HS-5 (cell line): ENCODE measurements at places on chromosomes 4 and X.
A peak's percentile ranks its signal among the peaks of the same experiment; 100 is the strongest.

DNA sequence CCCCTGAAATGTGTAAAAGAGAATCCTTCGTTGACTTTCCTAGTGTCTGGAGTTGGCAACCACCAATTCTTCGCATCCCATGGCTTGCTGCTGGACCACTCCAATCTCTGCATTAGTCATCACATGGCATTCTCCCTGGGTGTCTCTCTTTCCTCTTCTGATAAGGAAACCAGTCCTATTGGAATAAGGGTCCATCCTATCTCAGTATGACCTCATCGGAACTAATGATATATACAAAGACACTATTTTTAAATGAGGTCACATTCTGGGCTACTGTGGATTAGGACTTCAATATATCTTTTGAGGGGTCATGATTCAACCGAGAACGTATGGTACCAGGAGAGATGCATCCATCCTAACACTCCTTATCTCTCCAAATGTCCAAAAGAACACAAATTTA lies 259.1 kb upstream of the CPEB2 start:
- no peak for DNase-seq

DNA sequence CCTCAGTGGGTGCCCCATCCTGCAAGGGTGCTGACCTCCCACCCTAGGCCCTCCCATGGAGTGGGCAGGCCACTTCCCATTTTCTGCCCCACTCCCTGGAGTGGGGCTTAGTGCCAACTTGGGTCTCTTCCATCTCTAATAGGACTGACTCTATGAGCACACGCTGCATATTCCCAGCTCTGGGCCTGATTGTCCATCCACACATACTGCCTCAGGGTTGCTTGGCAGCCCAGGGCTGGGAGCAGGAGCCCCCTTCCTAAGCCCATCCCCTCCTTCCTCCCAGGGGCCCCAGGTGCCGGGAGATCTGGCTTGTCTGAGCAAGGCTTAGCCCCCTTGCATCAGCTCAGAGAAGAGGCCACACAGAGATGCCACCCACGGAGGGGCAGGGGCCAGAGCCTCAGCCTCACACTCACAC lies 55.1 kb downstream of the PJA1 start:
- DNase-seq = no peak

- DNase-seq = no peak
Measured at GRCh38 chr4:185742766-185743165, 69.2 kb downstream of the SORBS2 start.

DNA sequence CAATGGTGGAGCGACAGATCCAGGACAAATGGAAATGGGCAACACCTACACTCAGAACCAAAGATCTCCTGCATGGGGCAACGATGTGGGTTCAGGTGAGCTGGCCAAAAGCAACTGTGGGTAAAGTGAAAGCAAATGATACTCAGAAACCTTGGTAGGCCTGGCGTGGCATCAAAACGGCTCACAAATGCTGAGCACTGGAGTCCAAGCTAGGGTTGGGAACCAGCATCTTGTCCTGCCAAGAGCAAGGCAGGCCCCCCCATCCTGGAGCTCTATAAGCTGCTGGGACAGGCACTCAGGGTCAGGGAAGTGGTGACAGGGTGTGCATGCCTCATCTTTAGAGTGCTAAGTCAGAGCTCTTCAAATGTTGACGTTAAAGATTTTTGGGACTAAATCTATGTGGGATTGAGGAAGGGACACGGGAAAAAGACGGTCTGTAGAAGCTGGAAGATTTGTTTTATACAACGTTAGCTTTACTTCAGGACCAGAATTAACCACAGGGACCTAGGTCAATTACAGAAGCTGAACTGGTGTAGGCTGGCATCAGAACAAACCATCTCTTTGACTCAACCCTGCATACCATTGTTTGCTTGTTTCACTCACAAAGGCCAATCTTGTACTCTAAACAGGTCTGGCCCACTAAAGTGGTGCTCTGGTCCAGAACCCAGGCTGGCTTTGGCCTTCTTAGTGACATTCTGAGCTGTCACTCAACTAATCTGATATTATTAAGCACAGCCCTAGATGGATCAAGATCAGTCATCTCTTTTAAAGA lies 10.7 kb downstream of the ATP8A1 start:
- no peak for DNase-seq

DNA sequence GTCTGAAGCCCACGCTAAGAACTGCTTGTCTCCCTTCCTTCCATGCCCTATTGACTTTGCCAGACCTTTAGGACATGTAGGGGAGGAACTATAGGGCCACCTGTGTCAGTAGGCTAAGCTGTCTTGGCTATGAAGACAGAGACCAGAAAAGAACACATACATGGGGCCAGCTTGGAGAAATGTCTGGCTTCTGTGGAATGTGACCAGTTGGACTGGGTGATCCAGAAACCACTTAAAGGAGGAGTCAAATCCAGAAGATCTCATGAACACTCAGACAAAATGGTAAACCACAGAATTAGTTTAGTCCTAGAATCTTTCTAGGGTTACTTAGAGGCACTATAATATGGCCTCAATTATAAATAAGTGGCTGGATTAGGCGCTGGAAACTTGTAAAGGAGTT lies 42.0 kb downstream of the PHKA2 start:
- DNase-seq = no peak

DNA sequence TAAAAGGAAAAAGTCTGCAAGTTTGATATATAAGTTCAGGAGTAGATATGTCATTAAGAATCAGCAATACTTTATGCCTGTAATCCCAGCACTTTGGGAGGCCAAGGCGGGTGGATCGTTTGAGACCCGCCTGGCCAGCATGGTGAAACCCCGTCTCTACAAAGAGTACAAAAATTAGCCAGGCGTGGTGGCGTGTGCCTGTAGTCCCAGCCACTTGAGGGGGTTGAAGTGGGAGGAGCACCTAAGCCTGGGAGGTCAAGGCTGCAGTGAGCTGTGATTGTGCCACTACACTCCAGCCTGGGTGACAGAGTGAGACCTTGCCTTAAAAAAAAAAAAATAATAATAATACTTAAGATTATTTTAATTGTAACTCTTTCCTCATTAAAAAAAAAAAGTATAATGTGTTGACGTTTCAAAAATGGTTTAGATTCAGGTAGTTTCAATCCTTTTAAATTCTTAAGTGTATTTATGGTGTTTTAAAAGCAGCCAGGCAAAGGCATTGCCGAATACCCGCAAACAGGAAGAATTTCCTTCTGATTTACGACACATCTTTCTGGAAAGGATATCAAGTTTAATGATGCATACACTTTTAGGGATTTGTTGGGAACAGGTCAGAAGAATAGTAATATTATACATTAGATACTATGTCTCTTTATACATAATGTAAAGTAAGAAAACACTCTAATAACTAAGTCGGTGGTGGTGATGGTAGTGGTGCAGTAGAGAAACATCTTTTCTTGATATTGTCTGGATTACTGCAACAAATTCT lies 80.9 kb downstream of the KDM6A start:
- DNase-seq = no peak

GRCh38 chr4:47550899-47551548 lies 65.9 kb downstream of the ATP10D start:
- DNase-seq = no peak

DNA sequence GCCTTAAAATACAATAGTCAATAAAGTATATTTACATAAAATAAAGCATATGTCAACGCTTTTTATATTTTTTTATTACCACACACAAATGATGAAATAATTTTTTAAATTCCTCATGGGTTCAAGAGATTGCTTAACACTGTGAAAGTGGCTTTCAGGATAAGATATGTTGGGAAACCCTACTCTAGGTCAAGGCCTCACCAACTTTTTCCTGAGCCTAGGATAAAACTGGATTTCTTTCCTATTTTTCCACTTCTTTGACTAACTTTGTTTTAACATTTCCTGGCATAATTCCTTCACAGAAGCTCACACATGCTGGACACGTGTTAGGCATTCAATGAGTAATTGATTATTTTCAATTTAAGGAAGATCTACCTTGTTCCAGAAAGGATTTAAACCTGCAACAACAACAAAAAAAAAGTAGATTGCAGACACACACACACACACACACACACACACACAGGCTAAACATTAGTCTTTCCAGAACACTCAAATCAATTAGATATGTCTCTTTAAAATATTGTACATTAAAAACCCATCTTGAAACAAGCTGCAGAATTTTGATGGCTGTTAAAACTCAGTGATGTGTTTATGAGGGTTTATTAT lies 9.1 kb downstream of the KLB start:
- DNase-seq = peak; percentile 0

DNA sequence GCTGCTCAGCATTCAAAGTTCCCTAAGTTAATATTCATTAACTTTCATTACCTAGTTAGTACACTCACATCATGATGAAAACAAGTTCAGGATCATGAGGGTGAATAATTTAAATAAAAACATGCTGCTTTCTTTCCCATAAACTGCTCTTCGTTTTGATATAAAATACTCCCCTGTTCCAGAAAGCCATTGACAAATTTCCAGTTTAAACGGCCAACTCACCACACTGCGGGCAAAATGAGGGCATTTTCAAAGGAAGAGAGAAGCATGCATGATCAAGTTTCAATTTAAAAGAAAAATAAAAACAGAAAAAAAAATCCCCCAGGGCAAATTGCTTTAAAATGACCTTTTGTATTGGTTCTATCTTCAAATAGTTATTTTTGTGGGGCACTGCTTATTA lies 69.6 kb downstream of the EPHA5 start:
- DNase-seq = no peak

- DNase-seq = peak; percentile 77
Measured at GRCh38 chrX:45697591-45697990, 496.9 kb upstream of the DIPK2B start.

- DNase-seq = no peak
Measured at GRCh38 chrX:68978255-68978654, 149.4 kb downstream of the EFNB1 start.

DNA sequence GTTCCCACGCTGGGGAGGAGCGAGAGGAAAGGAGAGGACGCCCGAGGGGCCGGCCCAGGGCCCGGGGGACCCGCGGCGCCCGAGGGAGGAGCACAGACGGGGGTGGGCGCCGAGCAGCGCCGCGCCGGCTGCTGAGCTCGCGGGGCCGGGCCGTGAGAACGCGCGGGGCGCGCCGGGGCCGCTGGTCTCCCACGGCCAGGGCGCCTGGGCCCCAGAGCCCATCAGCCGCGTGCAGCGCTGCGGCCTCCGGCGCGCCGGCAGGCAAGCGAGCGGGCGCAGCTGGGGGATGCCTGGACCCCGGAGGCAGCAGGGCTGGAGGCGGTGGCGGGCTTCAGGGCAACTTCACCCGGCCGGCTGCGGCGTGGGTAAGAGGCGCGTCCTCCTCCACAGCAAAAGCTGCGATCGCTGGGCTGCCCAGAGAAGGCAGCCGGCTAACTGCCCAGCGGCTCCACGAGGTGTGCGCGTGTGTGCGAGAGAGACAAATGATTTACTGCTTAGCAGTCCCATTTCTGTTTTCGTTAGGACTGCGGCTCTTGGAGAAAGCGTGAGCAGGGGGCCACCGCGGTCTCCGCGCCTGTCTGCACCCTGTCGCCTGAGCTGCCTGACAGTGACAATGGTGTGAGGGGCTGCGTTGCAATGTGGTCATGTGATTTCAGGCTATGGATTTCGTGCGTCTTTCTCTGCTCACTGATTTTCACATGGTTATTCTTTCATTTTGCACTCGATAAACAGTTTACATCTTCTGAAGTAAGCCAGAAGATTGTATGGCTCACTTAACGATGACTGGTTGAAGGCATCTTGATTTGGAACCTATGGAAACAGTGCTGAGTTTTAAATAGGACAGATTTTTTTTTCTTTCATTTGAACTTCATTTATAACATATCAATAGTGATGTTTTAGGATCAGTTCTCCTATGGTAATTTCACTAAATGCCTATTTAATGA lies 1.2 kb downstream of the GUCY1A1 start:
- no peak for DNase-seq

- no peak for DNase-seq
Measured at GRCh38 chr4:142824368-142824767, 21.7 kb downstream of the INPP4B start.

GRCh38 chr4:177569434-177569833 lies 127.2 kb upstream of the AGA start:
- no peak for DNase-seq

- peak; percentile 58 for DNase-seq
Measured at GRCh38 chr4:183823434-183823833, 81.7 kb upstream of the STOX2 start.

GRCh38 chr4:78354782-78355181 lies 196.8 kb upstream of the ANXA3 start:
- DNase-seq = no peak

- no peak for DNase-seq
Measured at GRCh38 chr4:61837395-61837794, 637.3 kb downstream of the ADGRL3 start.

GRCh38 chrX:138691186-138691585 lies 20.3 kb downstream of the FGF13 start:
- no peak for DNase-seq

DNA sequence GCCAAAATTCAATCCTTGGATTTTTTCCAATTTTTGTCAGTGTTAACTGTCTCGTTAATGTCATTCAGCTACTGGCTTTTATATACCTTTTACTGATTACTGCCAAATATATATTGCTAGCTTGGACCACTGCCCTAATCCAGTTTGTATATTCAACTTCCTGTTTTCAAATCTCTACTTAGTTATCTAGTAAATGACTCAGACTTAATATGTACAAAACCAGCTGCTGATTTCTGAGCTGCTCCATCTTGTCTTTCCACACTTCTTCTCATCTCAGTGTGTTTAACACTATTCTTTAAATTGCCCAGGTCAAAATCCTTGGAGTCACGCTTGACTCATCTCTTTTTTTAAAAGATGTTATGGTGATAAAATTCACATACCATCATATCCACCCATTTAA lies 1196.7 kb downstream of the RAPGEF2 start:
- DNase-seq = no peak

DNA sequence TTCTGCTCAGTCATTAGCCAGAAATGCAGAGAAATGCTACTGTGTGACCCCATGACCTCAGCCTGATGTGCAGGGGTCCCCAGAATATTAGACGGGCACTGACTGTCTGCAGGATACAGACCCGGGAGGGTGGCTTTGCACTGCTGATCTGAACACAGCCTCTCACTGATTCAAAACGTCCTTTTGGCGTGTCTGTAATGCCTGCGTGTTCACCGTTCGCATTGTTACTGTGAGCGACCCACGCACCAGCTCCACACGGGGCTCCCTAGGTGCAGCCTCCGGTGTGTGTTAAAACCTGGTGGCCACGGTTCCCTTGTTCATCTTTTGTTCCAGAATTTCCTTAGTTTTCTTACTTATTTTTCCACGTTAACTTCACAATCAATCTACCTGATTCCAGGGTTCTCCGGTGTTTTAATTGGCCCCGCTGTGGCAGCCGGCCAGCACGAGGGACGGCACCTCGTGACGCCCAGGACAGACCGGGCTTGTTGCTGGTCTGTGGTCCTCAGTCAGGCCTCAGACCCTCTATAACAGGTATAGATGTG lies 32.0 kb upstream of the SPON2 start:
- DNase-seq = no peak
